ENCODE measurements at places on chromosomes 3 and 15.

DNA sequence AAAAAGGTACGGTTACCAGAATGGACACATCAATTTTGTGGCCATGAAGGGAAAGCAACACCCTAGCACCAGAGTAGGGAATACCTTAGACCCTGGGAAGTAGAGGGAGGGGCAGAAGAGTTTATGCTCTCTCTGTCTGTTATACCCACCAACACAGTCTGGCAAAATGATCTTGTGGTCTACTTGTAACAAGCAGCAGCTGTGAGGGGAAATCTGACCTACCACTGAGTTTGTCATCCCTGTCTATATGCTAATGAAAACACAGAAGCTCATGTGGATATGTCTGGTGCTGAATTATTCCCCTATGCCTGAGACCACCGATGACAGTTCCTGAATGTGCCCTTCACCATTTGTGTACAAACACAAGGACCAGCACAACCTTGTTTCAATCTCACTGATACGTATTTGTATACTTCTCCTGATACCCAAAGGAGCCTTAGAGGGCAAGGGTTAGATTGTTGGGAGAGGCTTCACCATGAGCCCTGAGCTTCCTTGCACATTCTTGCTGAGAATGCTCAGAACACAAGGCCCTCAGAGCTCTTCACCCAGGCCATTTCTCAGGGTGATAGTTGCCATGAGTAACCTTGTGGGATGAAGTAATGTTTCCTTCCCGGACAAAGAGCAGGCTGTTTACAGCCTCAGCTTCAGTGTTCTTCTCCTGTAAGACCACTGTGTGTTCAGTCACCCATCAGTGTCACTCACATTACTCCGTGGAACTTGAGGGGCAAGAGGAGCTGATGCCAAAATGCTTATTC lies 24.7 kb upstream of the ZNF639 start:
- DNase-seq, result peak; percentile 63

DNA sequence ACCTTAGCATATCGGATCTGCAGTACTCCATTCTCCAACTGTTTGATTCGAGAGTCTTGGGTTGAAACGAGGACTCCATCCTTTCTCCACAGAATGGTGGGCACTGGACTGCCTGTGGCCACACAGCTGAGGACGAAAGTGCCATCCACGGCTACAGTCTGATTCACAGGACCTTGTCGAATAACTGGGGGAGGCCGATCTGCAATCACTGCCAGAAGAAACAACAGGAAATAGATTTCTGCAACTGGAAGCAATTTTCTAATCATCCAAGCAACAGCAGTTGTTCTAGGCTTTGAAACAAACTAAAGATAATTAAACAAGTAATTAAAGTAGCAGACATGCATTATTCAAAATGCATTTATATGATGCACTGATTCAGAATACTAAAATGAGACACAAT lies 1097.7 kb downstream of the ROBO1 start:
- no peak for DNase-seq

DNA sequence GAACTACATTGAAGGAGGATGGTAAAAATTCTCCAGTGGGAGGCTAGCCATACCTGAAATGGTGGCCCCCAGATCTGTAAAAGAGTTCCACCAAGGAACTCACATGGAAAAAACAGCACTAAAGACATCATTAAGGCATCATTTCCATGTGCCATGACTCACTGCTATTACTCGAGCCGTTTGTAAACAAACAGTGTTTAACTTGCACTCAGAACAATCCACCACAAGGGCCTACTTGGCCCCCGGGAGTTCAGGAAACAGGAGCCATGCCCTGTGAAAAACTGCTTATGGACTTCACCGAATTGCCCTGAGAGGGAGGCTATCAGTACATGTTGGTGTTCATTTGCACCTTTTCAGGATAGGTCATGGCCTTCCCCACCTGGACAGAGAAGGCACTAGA lies 18.2 kb downstream of the CCR4 start:
- no peak for DNase-seq

GRCh38 chr15:39171944-39172368 lies 408.9 kb upstream of the THBS1 start:
- DNase-seq, result peak; percentile 100

DNA sequence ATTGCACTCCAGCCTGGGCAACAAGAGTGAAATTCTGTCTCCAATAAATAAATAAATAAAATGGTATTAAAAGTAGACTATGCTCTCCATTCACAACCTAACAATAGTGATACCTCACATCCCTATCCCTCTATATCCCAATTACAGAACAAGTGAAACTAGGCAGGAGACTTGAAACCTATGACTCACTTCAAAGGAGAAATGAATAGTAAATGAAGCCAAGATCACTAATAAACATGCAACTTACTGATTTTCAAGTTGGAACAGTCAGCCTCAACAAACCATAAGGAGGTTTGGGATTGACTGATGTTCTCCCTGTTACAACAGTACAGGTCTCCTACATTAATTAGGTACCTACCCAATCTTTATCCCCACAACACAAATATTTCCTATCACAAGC lies 103.4 kb downstream of the GSK3B start:
- peak; percentile 15 for DNase-seq

DNA sequence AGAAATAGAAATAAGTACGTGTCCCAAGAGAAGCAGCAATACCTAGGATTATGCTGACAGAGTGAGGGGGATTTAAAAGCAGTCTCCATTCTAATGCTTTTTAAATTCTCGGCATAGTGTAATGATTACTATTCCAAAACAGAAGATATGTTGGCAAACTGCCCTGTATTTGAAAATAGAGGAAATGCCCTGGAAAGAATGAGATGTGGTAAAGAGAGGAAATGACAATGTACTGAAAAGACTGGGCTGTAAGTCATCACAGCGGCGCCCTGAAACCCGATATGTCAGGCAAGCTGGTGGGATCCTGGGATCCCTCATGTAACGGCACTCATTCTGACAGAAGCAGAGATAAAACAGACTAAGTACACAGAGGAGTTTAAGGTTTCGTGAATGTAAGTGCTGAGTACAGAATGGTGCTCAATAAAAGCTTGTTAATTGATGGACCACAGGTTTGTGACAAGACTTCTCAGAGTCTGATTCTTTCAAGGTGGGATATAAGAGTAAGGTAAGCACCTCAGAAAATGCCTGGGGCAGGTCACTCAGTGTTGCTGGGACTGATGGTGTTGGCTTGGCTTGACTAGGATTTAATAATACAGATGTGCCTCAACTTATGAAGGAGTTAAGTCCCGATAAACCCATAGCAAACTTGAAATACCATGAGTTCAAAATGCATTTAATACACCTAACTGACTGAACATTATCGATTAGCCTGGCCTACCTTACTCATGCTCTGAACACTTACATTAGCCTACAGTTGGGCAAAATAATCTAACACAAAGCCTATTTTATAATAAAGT lies 91.4 kb downstream of the NFKBIZ start:
- DNase-seq, result peak; percentile 98

GRCh38 chr3:16514755-16515353 lies 1.4 kb upstream of the RFTN1 start:
- no peak for DNase-seq

DNA sequence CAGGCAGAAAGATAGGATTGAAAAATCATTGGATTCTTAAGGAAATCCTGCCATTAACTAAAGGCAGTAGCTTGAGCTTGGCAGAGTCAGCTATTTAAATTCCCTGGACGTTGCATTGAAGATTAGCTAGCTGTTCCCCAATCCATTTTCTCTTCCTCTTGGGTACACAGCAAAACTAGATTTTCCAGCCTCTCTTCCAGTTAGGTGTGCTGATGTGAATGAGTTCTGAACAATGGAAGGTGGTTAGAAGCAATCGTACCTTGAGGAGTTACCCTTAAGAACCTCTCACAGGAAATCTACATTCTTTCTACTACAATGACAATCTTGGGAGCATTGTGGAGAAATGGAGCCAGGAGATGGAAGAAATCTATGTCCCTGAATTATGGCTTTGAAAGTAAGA lies 383.2 kb upstream of the TBL1XR1 start:
- DNase-seq, result no peak

DNA sequence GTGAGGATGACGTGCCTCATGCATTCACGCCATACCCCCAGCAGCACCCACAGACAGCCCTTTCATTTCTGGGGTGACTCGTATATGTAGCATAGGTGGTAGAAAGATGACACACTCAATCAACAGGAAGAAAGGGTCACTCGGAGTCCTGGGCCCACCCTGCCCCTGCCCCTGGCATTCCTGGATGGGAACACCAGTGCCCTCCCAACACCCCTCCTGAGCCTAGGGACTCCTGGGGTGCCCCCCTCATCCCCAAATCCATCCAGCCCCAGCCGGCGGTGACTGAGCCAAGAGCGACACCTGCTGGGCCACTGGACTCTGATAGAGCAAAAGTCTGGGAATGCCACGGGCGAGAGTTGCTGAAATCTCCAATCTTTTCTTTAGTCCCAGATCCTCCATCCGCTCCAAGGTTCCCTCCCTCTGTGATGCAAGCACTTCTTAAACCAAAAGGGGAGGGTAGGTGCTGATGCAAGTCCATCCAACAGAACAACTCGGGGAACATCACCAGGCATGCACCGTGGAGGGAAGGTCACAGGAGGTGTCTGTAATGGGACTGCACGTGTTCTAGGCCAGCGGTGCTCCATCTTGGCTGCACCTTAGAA lies 31.1 kb downstream of the ACAN start:
- DNase-seq, result peak; percentile 12

GRCh38 chr15:63663906-63664305 lies 66.7 kb downstream of the FBXL22 start:
- DNase-seq, result no peak

DNA sequence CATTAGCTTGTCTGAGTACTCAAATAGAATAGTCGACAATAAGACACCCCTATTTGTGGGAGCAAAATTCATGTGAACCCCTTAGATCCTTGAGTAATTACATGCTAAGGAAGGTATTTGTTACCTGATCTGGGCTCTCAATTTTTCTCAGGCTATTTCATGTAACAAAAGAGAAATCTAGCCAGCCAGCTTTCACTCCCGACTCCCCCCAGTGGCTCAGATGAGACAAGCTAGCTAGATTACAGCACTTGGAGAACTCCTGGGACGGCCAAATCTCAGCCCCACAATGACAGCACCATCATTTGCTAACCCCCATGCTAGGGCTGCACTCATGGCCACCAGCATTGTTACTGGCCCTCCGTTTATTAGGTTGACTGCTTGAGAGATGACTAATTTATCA lies 41.3 kb downstream of the GLDN start:
- peak; percentile 56 for DNase-seq

DNA sequence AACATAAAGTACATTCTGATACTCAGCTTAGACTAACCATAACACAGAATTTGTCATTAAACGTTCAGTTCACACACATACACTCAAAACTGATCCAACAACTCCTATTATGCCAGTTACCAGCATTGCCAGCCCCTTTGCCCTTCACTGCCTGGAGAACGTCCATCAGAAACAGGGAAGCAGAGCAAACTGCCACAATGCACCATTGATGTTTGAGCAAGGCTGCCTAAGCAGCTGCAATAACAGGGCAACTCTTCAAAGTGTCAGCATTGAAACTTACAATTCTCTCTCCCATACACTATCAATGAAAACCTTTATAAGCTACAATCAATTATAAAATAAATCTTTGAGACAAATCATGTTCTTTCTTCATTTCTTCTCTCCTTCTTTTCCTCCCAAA lies 85.1 kb downstream of the ZBTB20 start:
- DNase-seq, result peak; percentile 87

DNA sequence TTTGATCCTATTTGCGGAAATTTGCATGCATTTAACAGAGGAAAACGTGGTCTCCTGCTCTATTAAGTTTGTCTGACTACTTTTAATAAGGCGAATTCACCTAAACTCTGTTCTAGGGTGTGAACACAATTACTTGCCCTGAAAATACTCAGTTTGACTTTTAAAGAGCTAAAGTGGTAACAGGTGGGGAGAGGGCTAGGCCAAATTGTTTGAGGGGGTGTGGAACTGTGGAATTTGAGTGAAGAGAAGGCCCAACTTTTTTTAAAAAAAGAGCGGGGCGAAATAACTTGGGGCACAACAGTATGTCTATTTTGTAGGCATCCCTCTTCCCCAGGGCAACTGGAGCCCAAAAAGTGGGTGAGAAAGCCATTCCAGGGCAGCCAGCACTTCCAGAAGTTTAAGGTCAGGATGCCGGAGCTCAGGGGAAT lies 580 bp upstream of the FXR1 start:
- DNase-seq, result no peak

DNA sequence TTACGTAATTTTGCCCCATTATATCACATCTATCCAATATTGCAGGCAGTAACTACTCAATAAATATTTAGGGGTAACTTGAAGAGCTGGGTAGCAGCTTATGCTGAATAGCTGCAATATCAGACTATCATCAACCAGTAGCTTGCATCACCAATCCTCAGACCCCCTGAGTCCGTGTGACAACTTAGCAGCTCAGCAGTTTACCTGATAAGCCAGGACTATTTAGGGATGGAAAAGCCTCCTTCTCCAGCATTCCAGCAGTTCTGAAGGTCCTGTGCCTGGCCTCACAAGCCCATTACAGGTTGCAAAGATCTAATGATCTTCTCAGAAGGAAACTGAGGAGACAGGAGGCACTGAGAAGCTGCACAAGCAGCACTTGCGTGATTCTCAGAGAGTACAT lies 32.9 kb downstream of the RORA start:
- DNase-seq, result no peak

DNA sequence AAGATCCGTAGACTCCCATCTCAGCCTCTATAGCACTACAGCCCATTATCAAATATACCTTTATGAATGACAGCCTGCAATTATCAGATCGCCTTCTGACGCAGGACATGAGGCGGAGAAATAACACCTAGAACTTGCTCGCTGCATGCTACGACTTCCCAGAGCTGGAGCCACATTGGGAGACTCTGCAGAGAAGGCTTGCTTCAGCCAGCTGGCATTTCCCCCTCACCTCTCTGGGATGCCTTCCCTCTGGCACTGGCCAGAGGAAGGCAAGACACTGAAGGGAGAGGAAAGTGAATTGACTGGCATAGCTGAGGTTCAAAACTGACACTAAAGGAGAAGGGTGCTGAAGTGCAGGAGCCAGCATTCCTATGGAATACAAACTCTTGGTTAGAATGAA lies 131.7 kb downstream of the GABRB3 start:
- no peak for DNase-seq
